ENCODE measurements at places on chromosomes 2 and 18.

DNA sequence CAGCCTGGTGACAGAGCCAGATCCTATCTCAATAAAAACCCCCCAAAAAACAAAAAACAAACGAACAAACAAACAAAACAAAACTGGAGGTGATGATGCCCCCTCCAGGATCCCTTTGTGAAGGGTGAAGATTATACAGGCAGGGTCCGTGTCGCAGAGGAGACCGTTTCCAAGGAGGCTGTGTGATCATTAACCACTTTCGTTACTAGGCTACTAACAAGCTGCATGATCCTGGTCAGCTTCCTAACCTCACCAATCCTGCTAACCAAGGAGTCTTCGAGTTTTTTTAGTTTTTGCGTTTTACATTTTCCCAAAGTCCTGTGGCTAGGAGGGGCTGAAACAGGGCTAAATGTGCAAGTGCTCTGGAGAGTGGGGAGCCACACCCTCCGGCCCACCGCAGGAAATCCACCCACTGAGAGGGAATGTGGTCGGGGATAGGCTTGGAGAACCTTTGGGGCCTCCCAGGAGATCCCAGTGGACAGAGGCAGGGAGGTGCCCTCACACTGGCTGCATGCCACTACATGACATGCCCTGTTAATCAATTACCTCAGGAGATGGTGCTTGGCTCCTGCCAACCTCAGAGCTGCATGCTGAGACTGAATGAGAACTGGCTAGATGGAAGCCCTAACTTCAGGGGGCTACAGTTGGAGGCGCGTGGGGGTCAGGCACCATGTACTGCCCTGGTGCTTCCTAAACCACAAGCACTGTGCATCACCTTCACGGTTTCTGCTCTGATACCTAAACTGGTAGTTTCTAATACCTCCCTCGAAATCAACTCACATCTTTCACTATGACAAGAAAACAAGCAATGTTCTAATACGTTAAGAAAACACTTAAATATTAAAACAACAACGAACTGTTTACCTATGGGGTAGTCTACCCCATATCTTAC, 67.5 kb upstream of the RGPD5 start:
- DNase-seq = no peak

DNA sequence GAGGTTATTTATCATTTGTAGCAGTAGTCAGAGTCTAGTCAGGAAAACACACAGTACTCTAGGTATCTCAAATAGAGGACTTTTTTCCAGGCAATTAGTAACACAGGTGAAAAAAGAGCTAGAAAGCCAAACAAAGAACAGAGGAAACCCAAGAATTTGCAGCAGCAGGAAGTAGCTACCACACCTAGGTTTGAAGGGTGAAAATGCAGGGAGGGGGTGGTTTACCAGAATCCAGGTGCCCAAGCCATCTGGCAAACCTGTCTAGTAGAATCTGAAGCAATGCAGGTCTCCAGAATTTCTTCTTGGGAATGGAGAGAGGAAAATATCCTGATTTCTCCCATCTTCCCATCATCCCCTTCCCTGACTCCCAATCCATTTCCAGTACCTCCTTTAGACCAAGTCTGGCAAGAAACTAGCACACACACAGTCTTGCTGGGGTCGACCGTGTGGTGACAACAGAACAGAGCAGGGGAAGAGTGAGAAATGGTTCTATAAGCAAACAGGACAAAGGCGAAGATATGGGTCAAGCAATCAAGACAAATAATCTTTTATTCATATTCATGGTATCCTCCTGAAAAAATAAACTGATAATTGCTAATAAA, 231.9 kb upstream of the MMADHC start:
- no peak for DNase-seq

DNA sequence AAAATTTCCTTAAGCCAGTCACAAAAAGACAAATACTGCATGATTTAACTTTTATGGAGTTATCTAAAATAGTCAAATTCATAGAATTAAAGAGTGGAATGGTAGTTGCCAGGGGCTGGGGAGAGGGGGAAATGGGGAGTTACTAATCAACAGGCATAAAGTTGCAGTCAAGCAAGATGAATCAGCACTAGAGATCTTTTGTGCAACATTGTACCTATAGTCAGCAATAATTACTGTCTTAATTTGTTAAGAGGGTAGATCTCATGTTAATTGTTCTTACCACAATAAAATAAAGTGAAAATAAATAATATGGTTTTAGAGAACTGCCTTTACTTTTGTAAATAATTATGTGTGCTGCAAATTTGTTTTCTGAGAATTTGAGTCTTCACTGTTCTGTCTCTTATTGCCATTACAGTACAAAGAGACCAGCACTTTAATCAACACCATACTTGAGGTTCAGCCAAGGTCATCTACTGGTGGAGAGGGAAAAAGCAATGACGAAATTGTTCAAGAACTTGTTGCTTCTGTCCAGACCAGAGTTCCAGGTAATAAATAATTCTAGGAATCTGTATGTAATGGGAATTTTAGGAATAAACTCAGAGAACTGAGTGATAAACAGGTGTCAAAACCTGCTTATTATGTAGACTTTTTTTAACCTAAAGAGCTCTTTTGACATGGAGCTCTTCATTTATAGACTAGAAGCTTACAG, 75.5 kb downstream of the TRABD2A start:
- DNase-seq = no peak

GRCh38 chr18:56124186-56124585, 514.2 kb downstream of the TXNL1 start:
- no peak for DNase-seq

DNA sequence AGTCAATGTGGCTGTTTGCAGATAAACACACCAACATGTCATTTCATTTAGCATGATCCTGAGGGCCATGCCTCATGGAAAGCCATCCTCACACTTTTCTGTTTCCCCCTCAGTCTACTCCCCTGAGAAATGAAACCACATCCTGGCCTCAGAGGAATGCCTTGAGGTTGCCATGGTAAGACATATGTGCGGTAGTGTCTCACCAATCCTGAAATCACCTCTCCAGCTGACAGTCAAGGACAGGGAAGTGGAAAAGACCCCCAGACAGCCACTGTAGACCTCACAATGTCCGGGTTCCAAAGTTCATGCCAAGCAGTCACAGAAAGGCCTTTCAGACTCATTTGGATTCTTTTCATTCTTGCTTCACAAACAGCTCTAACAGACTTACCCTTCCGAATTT, 175.2 kb upstream of the PKDCC start:
- no peak for DNase-seq

DNA sequence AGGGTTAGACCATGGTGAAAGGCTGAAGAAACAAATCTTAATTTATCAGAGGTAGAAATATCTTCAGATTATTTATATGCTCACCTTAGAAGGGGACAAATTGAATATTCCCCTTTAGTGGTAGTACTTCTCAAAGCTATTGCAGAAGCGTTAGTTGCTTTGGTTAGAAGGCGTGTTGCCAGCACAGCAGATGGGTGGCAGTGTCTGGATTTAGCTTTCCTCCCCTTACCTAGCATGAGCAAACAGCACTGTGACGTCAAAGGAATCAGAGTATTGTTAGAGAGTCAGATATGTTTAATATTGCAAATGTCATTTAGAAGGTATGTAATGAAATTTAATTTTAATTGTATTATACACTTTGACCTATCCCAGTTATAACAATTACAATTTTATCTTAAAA, 27.2 kb upstream of the GALR1 start:
- DNase-seq = no peak

- no peak for DNase-seq
These were observed 349.2 kb upstream of the ID2 start for GRCh38 chr2:8332646-8333045.

DNA sequence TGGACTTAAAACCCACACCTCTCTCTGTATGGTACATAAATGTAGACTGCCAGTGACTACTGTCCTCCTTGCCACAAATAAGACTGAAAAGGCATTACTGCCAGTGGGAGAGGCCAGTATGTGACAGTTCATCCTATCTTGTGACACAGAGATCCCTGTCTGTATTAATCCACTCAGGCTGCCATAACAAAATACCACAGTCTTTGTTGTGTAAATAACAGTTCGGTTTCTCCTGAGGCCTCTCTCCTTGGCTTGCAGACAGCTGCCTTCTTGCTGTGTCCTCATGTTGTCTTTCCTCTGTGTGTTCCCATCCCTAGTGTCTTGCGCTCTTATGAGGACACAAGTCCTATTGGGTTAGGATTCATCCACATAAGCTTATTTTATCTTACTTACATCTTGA, 46.4 kb upstream of the IL1RL1 start:
- no peak for DNase-seq

DNA sequence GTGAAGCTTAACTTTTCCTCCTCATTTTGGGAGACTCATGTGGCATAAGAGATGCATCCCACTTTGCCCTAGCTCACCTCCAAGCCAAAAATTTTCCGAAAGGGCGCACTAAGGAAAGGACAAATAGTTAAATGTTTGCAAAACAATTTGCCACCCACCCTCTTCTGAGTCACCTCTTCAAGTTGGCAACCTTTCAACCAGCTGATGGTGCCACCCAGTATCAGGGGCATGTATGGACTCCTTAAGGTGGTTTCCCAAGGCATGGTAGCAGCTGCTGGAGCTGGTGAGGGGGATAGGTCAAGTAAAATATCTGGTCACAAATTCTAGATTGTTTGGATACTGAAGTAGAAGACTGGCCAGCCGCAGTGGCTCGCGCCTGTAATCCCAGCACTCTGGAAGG, 17.2 kb upstream of the ITGAV start:
- DNase-seq = no peak

GRCh38 chr2:129721236-129721635, 258.2 kb upstream of the RAB6C start:
- no peak for DNase-seq

GRCh38 chr2:190896477-190896876, 15.9 kb downstream of the GLS start:
- no peak for DNase-seq

All from activated gamma-delta T cell (primary cell).